ENCODE measurements at places on chromosomes 5 and 9.
A peak's percentile ranks its signal among the peaks of the same experiment; 100 is the strongest.

DNA sequence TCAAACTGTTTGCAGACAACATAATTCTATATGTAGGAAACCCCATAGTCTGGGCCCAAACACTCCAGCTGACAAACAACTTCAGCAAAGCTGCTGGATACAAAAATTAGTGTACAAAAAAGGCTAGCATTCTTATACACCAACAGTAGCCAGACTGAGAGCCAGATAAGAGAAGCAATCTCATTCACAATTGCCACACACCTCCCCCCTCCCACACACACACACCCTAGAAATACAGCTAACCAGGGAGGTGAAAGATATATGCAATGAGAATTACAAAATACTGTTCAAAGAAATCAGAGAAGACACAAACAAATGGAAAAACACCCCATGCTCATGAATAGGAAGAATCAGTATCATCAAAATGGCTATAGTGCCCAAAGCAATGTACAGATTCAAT lies 9.0 kb downstream of the MTREX start:
- DNase-seq, result no peak

DNA sequence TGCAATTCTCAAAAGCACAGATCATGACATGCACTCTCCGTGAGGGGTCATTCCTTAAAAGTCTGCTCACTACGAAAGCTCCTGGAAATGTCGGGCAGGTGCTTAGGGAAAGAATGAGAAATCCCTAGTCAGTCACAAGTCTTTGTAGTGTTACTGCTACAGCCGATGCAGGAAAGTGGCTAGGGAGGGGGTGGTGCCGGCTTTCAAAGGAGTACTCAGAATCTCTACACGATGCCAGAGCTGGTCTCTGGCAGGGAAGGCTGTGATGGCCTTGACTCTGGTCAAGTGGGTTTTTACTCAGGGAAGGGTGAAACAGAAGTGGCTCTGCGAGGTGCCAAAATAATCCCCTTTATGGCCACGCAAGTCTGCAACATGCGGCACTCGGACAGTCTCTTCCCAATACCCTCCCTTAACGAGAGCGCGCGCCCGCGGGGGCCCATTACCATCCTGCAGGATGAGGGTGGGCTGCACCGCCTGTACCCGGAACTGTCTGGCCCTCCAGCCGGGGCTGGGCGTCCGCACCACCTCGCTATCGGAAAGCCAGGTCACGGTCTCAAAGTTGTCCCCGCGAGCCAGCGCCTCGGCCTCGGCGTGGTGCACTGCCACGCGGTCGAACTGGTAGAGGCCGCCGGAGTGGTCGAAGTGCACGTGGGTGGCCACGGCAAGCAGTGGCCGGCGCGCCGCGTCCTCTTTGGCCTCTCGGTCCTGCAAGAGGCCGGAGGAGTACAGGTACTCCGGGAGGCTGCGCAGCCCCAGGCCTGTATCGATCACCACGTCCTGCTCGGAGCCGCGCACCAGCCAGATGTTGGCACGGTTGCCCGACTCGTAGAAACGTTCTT lies 956 bp downstream of the MBLAC2 start:
- peak; percentile 5 for DNase-seq

DNA sequence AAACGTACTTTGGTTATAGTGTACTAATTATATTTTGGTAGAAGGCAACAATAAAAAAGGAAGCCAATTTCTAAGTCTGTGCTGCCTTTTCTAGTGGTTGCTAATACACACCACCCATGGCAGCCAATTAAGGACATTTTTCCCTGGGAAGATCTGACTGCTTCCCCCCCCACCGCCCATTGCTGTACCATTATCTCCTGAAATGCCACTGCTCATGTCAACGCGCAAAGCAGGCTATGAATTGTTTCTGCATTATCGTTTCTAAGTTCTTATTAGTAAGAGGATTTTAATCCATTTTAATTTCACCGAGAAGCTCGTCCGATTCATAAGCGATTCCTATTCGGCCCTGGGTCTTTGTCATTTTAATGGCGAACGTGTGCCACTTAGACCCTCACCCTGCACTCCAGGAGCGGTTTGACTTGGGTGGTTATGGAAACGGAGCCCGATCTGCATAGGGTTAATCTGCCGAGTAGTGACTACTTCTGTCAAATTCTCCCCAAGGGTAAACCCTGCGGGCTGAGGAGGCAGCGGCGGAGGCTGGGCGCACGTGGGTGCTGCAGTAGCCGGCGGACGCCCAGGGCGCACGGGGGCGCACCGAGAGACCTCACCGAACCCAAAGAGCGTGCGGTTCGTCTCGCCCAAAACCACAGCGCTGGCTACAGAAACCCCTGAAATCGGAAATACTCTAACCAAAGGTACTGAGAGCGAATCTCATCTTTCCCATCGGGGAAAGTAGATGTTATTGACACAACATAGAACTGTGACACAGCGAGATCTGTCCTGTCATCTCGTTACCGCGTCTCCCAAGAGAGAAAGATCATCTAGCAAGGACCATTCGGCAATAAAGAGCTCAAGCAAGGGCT lies 55.8 kb upstream of the SHC3 start:
- DNase-seq, result peak; percentile 31

DNA sequence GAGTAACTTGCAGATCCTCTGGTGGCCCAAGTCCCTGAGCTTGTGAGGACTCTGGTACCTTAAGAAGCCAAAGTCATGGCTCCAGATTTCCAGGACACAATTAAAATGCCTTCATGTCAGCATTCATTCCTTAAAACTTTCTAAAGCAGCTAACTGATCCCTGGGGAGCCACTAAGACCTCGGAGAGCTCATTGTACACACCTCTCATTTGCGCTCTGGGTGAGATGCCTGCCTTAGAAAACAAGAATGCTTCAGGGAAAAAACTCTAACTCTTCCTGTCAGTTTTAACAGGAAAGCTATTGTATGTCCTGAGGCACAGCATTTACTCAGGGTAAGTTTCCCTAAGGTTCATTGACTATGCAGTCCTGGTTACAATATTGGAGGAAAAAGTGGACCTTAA lies 285.0 kb downstream of the EFNA5 start:
- DNase-seq, result no peak

DNA sequence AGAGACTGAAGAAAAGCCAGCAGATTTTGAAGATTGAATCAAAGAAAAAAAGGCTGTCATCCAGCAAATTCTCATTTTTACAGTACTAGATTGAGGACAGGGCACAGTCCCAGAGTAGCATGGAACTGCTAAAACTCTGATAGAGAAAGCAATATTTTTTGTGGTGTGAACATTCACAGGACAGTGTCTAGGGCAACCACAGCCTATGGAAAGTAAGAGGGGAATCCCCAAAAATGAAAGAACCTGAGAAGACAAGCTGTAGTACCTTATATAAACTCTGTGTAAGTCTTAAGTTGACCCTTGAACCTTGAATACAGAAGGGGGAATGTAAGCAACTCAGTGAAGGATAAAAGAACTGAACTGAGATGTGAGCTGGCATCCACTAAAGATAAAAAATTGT lies 540.3 kb downstream of the HINT1 start:
- no peak for DNase-seq

All from PC-9 (cell line).